Transverse colon (tissue), 4 donors: ENCODE measurements at places on chromosomes 11 and 22.

GRCh38 chr11:15765530-15765929 lies 590.8 kb downstream of the SOX6 start:
- no peak for DNase-seq

DNA sequence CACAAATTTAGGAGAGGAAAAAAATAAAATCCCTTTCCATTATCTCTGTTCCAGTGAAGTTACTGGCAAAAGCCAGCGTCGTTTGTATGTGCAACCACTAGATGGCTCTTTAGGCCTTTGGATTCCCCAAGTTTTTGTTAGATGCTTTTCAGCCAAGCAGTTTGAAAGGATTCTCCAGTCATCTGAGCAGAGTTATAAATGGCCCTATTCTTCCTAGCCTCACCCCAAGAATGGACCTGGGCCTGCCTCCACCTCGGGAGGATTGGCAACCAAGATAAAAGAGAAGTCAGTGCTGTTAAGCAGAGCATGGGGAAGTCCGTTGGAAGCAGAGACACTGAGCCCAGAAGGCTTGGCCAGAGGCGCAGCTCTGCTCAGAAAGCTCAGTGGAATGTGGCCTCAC lies 15.4 kb downstream of the FAM181B start:
- DNase-seq: no peak

DNA sequence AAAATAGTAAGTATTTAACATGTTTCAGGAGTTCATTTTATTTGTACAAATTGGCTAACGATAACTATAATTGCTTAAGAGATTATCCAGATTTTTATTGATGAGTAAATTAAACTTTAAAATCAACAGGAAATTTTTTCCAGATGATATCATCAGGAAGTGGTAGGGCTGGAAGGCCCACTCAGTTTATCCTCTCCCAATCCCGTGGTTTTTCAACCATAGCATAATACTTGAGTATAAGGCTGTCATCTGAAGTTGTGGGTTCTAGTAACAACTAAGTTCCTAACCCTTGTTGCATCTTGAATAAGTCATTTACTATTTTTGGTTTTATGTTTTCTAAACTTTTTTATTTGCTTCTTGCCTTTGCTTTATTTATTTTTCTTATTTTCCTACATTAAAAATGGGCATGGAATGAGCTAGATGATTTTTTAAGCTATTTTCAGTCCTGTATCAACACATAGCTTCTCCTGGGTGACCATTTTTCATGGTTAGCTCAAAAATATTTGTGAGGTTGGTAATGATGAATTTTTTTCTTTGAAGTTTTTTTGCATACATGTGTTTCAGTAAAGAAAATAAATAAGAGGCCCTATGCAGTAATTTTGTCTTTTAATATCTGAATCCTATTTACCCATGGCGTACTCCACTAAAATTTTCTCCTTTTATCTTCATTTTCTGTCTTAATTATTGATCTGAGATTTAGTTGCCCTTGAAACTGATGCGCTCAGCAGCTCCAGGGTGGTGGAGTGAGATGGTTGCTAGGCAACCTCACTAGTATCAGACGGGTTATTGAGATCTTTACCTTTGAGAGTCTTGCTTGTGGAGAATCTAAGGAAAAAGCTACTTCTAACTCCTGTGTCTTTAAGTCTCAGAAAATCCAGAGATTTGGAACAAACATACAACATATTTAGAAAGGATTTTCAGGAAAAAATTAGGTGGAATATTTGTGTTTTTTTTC lies 452.0 kb upstream of the CCDC179 start:
- no peak for DNase-seq

- DNase-seq: peak; percentile 74
Measured at GRCh38 chr11:119533921-119534736, 111.2 kb upstream of the THY1 start.

- DNase-seq: no peak
Measured at GRCh38 chr22:44646668-44647067, 55.3 kb upstream of the PRR5 start.
